ENCODE measurements at places on chromosomes 2 and 18. TPM values are rescaled to one million over a fixed set of nuclear protein-coding genes. Genes with fewer than 3 reads are reported as not detected.

The CDK15 gene
- 14.9 TPM for total RNA-seq

- no peak for DNase-seq
Observed at GRCh38 chr2:12552092-12552491, 164.6 kb upstream of the TRIB2 start.

- no peak for DNase-seq
Observed at GRCh38 chr2:103353774-103354173, 591.9 kb downstream of the TMEM182 start.

The CAVIN2 gene
- total RNA-seq = 34.0 TPM

- DNase-seq = no peak
Observed at GRCh38 chr2:27249891-27250651, 12.8 kb downstream of the SLC30A3 start.

DNA sequence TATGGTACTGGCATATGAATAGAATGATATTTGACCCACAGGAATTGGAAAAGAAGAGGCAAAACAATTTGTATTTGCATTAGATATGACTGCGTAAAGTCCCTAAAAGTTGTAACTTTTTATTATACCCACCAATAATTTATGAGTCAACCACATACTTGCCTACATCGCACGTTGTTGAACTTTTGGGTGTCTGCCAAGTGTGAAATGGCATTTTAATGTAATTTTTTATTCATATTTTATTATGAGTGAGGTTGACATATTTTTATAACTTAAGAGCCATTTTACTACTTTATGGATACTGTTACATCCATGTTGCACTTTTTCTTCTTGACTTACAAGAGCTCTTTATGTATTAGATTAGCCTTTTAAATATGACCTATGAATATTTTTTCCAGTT, 4.6 kb downstream of the DSC2 start:
- no peak for DNase-seq

The OTOS gene
- not detected for total RNA-seq

The CCBE1 gene
- total RNA-seq = 23.4 TPM

GRCh38 chr2:63840081-63840784, 1.5 kb upstream of the UGP2 start:
- DNase-seq = no peak

The EPHA4 gene
- 25.1 TPM for total RNA-seq

The PPP4R1 gene
- 121 TPM for total RNA-seq

DNA sequence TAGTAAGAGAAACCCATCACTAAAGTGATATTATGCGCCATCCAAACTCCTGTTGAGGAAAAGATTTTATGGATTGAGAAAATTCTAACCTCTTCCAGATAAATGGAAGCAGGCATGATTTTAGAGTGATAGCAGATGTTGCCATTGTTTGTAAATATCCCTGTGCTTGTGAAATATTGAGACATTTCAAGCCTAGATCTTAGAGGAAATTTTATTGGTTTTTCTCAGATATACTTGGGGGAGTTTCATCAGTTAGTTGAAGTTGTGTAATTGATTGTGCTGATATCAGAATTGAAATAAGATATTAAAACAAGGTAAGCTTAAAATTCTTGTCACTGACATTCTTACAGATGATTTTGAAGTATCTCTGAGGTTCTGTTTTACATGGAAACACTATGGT, 390.9 kb upstream of the FANCL start:
- DNase-seq = no peak

- no peak for DNase-seq
Observed at GRCh38 chr2:64525317-64525613, 1.1 kb downstream of the AFTPH start.

GRCh38 chr18:413233-413632, 87.3 kb downstream of the COLEC12 start:
- DNase-seq = no peak

GRCh38 chr18:62938006-62938405, 222.7 kb downstream of the PHLPP1 start:
- no peak for DNase-seq

DNA sequence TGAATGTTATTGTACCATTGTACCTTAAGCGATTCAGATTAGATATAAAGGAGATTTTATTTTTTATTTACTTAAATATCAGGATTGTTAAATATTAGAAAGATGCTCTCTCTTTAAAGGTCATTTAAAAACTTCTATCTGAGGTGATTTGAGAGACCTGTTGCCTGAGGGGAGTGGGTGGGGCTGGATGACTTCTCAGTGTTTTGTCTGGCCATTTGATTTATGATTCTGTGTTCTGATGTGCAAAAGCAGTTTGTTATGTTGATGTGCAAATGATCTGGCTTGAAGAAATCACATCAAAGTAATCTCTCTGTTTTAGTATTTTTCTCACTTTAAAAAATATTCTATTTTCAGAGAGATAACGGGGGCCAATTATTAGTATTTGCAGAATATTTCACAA, 370.8 kb downstream of the NUP35 start:
- DNase-seq = no peak

The OTOF gene
- total RNA-seq = not detected

Measured in ovary (tissue), 10 donors.